ENCODE measurements at places on chromosomes 11 and 22.

DNA sequence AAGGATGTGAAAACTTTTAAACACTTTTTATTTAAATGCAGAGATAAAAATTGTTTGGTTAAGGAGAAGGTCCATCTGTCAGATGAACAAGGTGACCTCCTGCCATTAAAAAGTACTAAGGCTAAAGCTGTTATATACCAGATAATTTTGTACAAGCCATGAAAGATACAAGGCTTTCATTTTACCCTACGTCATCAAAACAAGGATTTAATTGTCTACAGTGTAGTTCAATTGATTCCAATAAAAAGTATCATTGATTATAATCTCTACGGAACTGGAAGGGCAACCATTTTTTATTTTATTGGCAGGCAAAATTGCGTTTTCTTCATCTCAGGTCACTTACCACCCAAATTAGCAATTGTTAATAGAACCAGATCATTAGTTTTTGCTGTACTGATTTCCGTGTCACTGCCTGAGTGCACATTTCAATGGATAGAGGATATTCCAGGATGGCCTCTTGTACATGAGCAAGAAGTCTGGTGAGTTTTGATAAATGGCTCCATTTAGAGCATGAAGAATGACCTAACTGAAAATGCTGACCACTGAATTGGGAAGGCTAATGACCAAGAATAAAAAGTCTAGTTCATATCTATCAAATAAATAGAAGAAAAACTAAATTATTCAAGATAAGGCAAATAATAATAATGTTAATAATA, 564.9 kb downstream of the JRKL start:
- DNase-seq, result no peak

DNA sequence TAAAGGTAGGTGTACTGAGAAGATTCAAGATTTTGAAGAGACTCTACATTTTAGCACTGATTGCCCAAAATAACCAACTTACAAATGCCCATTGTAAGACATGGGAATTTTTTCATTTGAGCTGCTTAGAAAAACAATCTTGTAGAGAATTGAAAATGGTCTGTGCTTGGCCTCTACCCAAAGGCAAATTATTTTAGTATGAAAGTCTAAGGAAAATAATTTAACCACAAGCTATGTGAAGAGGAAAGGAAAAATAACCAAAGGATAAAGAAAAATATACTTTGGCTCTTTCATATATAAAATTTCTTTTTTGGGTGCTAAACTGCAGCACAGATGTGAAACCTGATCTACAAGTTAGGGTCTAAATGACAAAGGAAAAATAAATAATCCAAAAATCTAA, 54.9 kb downstream of the ME3 start:
- DNase-seq, result no peak

- DNase-seq, result no peak
These were observed 31.7 kb downstream of the METTL15 start for GRCh38 chr11:28139841-28140415.

DNA sequence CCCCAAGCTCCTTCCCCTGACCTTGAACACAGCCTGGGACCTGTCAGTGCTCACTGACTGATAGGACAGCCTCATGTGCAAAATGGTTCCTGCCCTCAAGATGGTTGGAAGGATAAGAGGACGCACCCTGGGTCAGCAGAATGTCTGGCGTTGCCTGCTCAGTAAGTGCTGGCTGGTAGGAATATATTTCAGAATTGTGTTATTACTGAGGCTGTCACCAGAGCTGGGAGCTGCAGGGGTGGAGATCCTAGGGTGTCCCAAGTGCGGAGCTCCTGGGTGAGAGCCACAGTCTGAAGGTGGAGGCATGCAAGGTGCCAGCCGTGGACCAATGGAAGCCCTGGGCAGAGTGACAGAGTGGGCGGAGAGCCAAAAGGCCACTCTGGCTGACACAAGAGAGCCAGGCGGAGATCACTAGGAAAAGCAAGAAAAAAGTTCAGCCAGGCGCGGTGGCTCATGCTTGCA, 1.0 kb upstream of the SEC14L4 start:
- no peak for DNase-seq

DNA sequence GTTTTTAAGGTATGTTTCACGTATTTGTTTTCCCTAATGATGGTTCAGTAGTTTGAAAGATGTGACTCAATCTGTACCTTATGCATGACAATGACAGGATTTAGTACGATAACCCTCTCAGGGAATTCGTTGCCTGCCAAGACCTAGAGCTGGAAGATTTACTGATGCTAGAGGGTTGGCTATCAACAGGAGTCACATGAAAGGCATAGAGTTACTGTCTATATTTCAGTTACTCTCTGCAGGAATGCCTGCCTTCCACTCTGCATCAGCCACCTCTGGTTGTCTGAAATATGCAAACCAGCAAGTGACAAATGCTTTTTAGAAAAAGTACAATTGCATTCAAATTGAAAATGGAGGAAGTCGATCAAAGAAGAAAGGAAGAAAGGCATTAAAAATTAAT, 276.3 kb upstream of the RAG2 start:
- no peak for DNase-seq

- no peak for DNase-seq
These were observed 66.7 kb upstream of the DBX1 start for GRCh38 chr11:20226933-20227332.

DNA sequence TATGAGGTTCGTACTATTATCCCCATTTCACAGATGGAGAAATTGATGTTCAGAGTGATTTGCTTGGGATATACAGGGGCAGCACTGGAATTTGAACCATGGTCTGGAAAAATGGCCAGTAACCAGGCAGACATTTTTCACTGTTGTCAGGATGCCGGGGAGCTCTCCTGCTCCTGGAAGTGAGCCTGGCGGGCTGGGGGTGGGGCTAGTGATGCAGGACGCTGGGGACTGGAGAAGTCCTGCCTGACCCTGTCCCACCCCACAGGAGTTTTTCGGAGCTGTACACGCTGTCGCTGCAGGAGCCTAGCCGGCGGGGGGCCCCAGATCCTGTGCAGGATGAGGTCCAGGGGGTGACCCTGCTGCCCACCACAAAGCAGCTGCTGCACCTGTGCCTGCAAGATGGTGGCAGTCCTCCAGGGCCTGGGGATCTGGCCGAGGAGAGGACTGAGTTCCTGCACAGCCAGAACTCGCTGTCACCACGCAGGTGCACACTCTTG, 11.1 kb downstream of the SIPA1 start:
- no peak for DNase-seq

DNA sequence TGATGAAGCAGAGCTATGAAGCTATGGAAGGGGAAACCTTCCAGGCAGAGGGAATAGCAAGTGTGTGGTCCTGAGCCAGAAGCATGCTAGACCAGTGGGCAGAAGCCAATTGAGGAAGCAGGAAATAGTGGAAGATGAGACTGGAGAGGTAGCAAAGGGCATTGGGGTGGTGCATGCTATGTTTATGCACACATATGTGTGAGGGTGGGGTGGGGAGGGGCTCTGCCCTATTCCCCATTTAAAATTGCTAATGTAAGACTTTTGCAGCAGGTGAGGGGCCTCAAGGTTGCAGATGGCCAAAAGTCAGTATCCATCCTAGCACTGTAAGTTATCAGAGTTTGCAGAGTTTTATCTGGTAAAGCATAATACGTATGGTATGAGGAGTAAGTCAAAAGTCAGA, 626.6 kb upstream of the KIRREL3 start:
- DNase-seq, result no peak

GRCh38 chr11:8873741-8874405, 37.1 kb upstream of the AKIP1 start:
- DNase-seq, result no peak

GRCh38 chr11:134815404-134815803, 403.4 kb upstream of the B3GAT1 start:
- DNase-seq, result no peak

GRCh38 chr22:41893591-41894375, 21.1 kb downstream of the SHISA8 start:
- no peak for DNase-seq

GRCh38 chr22:37242395-37242918, 1.6 kb downstream of the RAC2 start:
- no peak for DNase-seq

DNA sequence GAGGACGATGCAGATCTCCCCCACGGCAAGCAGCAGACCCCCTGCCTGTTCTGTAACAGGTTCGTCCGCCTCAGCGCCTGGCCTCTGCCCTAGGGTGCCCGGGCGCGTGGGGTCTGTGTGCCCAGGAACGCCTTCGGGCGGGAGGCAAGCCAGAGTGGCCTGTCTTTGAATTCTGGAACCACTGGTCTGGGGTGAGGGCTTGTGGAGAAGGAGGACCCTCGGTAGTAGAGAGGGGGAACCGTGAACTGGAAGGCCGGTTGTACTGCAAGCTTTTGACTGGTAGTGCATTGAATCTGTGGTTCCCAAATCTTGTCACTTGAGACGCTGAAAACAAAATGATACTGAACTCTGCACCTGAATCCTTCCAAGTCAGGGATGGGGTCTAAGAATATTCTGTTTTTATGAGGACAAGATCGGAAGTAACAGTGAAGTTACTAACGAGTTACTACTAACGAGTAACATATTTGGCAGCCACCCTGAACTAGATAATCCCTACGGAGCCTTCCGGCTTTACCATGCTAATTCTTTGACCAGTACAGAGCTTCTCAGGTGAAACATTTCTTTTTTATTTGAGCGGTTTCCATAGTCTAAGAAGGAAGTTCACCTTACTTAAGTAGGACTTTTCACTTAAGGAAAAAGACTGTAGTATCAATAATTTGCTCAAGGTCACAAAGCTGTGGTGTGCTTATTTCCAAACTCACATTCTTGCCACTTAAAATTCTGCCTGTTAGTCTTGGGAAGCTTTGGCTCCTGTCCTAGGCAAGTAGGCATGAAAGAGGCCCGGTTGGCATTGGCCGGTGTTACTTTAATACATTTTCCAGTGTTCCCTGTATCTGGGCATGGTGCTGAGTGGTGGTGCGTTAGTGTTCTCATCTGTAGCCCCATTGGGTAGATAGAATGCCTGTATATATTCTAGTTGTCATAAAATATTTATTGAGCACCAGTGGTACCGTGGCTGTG, 860 bp downstream of the PRMT3 start:
- no peak for DNase-seq

GRCh38 chr11:81970886-81971285, 762.8 kb downstream of the FAM181B start:
- no peak for DNase-seq

GRCh38 chr22:22948651-22949571, 61.3 kb downstream of the IGLL5 start:
- no peak for DNase-seq

DNA sequence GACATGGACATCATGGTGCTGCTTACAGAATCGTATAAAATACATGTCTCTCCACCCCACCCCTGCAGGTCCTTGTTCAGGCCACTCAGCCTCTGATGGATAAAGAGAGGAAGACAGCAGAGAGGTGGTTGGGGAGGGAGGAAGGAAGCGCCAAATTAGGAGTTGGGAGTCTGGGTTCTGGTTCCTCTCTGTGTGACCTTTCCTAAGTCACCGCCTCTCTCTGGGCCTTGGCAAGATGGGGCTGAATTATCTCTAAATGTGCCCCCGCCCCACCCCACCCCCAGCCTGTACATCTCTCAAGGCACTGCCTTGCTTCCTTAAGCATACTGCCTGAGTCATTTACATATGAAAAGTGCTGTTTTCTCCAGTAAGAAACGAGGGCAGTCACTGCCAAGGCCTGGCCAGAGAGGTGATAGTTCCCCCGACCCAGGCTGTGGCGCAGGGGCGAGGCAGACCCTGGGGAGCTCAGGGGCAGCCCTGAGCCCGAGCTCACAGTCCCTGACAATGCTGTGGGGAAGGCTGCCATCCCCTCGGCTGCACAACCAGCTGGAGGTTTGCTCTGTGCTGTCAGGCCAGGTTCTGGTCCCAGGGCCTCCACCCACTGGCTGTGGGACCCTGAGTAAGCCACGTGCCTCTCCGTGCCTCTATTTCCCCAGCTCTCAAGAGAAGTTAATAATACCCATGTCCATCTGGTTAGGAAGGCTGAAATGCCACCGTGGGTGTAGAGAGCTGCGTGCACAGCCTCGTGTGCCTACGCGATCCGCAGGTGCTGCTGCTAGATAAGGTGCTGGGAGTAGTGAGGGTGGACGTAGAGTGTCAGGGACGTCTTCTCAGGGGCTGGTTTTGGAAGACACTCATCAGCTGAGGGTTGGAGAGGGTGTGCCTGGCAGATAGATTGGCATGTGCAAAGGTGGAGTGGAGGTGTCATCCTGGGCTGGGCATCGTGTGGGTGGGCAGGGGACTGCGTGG, 55.3 kb downstream of the CACNA1I start:
- no peak for DNase-seq

GRCh38 chr11:95996621-95997235, 72.8 kb upstream of the MTMR2 start:
- no peak for DNase-seq

GRCh38 chr11:59708537-59708936, 5.1 kb downstream of the OR10V1 start:
- no peak for DNase-seq

- no peak for DNase-seq
These were observed 16.9 kb downstream of the TSPAN32 start for GRCh38 chr11:2318707-2319106.

GRCh38 chr11:125124618-125124992, 13.2 kb upstream of the TMEM218 start:
- no peak for DNase-seq

- no peak for DNase-seq
These were observed 145.3 kb downstream of the NCAM1 start for GRCh38 chr11:113106507-113106906.

DNA sequence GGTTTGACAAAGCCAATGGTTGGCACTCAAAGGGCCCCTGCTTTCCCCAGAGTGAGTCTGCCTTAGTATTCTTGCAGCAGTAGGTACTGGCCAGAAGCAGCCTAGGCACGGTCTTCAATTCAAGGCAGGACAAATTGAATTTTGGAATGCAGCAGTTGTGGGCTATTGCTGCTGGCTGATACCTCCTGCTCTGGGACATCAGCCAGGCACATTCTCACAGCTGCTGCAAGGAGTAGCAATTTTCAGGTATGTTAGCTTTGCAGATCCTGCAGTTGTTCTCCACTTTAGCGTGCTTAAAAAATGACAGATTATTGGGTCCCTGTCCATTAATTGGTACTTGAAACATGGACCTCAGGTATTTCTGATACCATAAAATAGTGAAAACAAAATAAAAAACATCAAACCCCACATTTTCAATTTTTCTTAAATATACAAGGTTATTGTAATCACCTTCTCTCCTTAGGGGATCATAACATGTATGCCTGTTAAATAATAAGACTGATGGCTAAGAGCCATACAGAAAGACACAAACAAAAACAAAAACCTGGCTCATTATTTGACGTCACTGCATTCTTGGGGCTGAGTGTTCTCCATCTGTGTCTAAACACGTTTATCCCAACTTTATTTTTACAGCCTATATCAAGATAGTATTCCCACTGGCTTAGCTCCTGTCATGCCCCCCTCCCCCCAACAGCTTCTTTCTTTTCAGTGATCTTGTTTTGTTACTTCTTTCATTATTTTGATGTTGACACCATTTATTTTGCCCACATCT, 85.1 kb upstream of the CARD18 start:
- no peak for DNase-seq

- no peak for DNase-seq
These were observed 690.2 kb downstream of the NTM start for GRCh38 chr11:132060567-132060966.
